Fibroblast of skin of right biceps (primary cell): ENCODE measurements at places on chromosomes 11 and 22.

- no peak for DNase-seq
Observed at GRCh38 chr11:8320076-8320475, 56.4 kb upstream of the LMO1 start.

GRCh38 chr22:41919357-41920224, 4.7 kb upstream of the SHISA8 start:
- peak; percentile 42 for DNase-seq

DNA sequence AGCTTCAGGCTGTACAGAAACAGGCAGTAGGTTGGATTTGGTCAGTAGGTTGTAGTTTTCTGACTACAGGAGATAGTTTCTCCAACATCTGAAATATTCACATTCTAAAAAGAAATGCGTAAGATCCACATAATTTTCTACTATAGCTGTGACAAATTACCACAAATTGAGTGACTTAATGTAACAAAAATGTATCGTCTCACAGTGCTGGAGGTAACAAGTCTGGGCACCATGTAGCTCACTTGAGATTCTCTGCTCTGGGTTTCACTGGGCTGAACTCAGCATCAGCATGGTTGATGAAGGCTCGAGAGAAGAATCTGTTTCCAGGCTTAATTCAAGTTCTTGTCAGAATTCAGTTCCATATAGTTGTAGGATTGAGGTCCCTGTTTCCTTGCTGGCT, 350.9 kb upstream of the CCDC179 start:
- DNase-seq = peak; percentile 87

DNA sequence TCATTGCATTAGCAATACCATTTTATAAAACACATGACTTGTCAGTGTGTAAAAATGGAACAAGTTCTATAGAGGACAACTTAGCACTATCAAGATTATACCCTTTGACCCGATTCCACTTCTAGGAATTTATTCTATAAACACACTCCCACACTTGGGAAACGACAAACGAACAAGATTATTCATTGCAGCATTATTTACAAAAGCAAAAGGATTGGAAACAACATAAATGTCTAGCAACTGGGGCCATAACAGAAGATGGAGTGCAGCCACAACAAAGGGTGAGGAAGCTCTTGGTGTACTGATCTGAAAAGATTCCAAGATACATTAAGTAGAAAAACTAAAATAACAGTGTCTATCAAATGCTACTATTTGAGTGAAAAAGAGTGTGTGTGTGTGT, 2.3 kb upstream of the IRAG1 start:
- no peak for DNase-seq

- peak; percentile 47 for DNase-seq
Observed at GRCh38 chr11:9858822-9859221, 194.9 kb downstream of the SWAP70 start.

- no peak for DNase-seq
Observed at GRCh38 chr11:125192183-125192582, 27.6 kb downstream of the PKNOX2 start.

GRCh38 chr22:43166132-43166930, 15.0 kb downstream of the TSPO start:
- DNase-seq = no peak
